ENCODE measurements at places on chromosomes 13 and 19.
A peak's percentile ranks its signal among the peaks of the same experiment; 100 is the strongest.

DNA sequence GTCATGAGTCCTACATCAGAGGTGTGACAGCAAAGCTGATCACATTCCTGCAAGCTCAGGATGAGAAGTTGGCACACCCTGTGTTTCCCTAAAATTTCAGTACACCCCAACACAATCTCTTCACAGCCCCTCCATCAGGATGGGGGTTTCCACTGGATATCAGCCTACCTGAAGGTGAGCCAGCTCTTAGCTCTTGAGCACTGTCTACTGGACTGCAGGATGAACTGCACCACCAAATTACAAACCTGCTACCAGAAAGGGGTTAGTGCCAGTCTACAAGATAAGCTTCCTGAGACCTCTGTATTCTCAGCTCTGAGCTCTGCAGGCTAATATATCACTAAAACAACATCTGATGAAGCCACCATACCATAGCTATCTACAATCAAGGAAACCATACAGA is 1616.2 kb upstream of the SPRY2 start:
- DNase-seq, result no peak

DNA sequence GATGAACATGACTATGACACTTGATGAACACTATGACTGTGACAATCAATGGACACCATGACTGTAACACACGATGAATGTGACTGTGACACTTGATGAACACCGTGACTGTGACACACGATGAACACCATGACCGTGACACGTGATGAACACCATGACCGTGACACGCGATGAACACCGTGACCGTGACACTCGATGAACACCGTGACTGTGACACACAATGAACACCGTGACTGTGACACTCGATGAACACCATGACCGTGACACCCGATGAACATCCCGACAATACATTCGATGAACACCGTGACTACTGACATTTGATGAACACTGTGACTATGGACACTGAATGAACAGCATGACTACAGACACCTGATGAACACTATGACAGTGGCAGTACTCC is 30.9 kb downstream of the ZFR2 start:
- DNase-seq, result no peak

- peak; percentile 71 for DNase-seq
Observed at GRCh38 chr19:19366434-19367396, 38.8 kb upstream of the GATAD2A start.

DNA sequence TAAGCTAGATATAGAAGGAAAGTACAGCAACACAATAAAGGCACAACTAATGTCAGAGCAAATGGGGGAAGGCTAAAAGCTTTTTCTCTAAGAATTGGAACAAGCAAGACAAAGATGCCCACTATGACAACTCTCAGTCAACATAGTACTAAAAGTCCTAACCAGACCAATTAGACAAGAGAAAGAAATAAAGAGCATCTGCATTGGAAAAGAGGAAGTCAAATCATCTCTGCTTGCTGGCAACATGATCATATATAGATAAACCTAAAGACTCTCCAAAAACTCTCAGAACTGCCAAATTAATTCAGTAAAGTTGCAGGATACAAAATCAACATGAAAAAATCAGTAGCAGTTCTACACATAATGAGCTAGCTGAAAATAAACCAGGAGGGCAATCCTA is 542.0 kb downstream of the DIAPH3 start:
- no peak for DNase-seq

- no peak for DNase-seq
Observed at GRCh38 chr13:40550130-40550529, 116.3 kb downstream of the FOXO1 start.
